ENCODE measurements at places on chromosomes 6 and 20. TPM values are rescaled to one million over a fixed set of nuclear protein-coding genes. Genes with fewer than 3 reads are reported as not detected.

DNA sequence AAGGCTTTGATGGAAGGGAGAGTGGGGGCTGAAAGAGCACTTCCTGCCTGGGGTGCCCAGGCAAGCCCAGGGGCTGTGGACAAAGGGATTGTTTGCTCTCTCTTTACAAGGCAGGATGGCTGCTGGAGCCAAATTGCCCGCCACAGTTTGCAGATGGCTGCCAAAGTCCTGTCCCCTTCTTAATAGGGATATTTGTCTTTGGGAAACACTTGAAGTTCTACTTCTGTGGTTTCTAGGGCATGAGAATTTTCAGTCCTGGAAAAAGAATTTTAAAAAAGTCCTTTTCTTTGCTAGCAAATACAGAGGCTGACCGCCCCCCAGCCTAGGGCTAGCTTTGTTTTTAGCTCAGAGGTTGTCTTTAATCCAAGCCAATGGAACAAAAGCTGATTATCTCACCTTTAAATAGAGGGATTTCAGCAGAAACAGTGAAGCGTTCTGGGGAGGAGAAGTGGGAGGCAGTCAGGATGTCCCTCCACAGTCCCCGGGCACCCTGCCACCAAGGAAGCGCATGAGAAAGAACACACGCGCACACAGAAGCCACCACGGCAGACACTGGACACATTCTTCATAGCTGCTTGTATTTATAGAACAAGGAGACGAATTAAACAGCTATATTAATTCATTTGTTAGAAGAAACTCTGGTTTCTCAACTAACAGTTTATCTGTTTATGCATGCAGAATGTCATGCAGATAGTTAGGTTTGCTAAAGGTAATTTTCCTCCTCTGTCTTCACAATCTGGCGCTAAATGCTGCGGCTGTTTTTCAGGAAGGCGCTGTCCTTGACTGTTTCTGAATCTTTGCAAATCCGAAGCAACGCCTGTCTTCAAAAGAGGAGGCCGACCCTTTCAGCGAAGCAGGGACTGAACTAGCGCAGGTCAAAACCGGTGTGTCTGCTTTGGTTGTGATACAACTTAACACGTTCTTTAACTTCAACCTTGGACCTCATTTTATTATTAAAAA lies 736.9 kb downstream of the QKI start:
- DNase-seq: no peak

DNA sequence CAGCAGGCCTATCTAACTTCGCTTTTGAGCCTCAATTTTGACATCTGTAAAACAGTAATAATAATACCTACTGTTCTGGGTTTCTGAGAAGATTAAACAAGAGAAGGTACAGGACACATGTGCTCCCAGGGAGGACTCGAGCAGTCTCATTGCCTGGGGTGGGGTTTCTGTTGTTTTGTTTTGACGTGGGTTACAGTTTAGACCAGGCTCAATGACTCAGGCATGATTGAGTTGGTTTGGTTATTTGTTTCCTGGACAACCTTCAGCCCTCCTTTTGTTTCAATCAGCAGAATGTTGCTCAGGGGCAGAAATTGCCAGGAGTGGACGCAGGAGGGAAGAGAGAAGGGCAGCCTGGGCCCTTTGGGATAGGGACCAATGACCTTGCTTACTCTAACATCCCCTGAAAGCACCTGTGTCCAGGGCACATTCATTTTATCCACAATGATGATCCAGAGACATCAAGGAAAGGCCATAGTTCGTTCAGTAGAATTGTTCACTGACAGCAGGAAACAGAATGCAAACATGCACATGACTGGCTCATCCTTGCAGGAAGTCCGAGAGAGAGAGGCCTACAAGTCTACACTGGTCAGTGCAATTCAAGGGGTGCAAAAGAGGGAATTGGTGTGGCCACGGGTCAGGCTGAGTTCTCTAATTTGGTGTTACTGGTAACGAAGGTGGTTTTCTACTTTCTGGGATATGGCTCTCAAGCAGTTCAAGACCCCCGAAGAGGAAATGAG lies 74.5 kb upstream of the MRPS10 start:
- no peak for DNase-seq

- DNase-seq: peak; percentile 72
These were observed 4.1 kb downstream of the TTBK1 start for GRCh38 chr6:43247114-43247999.

DNA sequence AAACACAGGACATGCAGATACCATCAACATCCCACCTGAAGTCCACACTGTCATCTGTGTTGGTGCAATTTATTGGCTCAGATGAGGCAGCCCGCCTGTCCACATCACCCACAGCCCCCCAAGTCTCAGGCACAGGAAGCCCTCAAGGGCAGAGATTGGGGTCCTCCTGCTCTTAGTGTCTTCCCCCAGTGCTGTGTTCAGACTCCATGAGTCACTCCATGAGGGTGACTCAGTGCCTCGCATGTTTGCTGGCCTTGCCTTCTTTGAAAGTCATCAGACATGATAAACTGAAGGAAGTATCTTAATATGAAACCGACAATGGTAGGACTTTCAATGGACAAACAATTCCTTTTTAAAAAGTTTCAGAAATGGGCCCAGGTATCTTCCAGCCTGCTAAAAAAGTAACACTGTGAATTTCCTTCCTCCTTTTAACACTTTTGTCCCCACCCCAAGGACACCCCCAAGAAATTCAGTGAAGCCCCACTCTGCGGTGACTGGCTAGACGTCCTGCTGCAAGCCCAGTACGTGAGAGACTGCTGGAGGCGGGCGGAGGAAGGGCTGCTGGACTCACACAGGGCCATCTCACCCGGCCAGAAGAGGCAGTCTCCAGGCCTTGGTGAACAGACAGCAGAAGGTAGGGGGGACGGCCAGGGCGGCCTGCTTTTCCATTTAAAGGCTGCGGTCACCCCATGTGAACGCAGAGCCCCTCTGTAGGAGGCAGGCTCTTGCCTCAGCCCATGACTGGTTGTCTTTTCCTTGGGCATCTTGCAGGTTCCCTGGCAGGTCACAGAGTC lies 43.0 kb upstream of the KCNK16 start:
- DNase-seq: no peak

DNA sequence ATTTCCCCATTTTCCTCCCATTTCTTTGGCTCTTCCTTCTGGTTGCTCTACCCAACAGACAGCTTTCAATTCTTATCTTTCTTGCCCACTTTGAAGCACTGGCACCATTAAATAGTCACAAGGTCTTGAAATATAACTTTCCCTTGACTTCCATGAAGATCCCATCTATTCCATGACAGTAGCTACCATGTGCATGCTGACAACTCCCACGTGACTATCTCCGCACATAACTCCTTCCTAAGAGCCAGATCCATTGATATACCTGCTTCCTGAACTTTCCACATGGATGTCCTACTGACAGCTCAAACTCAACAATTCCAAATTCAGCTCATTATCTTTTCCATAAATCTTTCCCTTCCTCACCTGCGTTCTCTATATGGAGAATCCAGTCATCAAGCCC lies 101.4 kb downstream of the RIN2 start:
- no peak for DNase-seq

DNA sequence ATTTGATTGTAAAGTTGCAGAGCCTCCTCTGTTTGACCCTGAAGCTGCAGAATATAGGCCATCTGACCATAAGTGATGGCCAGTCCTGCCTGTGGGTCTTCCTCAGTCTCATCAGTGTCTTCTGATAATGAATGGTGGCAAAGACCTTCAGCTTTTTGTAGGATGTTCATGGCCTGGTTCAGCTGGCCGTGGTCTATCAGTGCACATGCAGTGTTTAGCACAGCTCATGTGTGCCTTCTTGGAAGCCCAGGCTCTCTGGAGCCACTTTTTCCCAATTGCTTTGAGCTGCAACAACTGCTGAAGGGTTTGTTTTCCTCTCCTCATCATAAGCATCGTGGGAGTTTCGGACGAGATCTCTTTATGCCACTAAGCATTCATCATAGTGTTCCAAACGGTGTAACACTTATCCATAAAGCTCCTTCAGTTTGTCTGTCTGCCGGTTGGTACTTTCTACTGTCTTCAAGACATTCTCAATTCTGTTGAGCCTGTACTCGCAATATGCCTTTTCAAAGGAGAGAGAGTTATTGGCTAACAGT lies 70.1 kb upstream of the TULP4 start:
- no peak for DNase-seq

DNA sequence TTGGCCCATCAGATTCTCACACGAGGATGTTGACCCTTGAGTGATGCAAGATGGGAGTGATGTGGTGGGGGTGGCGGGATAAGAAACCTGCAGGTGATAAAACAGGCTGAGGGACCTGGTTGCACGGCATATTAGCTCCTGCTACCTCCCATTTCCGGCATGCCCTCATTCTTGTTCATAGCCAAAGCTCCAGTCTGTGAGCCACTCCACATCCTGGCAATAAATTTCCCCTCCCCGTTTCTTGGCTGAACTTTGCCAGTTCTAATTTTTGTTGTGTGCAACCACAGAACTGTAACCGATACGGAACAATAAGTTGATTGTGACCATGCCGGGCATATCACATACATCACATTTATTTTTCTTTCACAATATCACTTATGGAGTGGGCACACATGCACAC lies 41.6 kb upstream of the NFATC2 start:
- no peak for DNase-seq

DNA sequence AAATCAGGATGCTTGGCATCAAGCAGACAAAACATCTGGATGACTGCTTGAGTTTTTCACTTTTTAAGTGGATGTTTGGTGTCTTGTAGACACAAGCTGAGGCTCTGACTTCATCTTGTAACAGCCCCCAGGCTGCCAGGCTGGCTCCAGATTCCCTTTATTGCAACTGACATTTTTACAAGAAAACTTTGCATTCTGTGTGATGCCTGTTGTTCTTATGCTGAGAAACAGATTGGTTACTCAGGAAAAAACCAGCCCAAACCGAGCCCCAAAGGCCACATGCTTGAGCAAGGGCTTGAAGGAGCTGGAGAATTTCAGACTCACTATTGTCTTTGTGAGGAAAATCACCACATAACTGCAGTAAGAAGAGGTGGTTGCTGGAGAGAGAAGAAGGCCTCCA lies 98.4 kb upstream of the PREP start:
- no peak for DNase-seq

- DNase-seq: no peak
These were observed 17.8 kb upstream of the RNF182 start for GRCh38 chr6:13907001-13907350.

DNA sequence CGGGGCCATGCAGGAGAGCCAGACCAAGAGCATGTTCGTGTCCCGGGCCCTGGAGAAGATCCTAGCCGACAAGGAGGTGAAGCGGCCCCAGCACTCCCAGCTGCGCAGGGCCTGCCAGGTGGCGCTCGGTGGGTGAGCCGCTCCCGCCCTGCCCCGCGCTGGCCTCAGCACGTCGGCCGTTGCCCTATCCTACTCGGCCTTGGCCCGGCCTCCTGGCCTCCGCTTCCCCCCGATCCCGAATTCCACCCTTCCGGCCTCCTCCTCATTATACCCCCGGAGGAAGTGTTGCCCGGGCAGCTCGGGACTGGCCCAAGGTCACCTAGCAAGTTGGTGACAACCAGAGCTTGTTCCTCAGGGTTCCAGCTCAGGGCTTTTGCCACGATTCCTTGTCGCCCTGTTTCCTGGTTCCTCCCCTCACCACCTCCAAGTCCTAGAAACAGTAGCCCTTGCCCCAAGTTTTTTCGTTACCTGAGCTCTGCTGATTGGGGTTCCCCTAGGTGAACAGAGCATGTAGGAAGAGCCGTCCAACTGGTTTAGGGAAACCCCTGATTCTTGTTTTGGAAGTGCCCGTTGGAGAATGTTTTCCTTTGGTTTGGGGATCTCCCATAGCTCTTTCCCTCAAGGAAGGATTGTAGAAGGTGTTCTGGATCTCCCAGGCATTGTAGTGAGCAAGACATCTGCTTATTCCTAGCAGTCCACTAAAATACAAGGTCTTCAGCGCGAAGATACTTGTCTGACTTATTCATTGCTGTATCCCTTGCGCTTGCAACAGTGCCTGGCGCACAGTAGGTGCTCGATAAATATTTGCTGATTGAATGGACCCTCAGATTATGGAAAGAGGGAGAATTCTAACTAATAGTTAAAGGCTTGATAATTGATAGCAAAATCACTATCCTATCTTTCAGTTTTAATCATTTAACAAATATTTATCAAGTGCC lies 641 bp downstream of the ARFGEF2 start:
- no peak for DNase-seq

- no peak for DNase-seq
These were observed 45.9 kb upstream of the TAB2 start for GRCh38 chr6:149271348-149272340.

- DNase-seq: no peak
These were observed 166.1 kb upstream of the OPRM1 start for GRCh38 chr6:153872946-153873345.

GRCh38 chr20:445514-446336 lies 16.6 kb downstream of the TBC1D20 start:
- DNase-seq: no peak

DNA sequence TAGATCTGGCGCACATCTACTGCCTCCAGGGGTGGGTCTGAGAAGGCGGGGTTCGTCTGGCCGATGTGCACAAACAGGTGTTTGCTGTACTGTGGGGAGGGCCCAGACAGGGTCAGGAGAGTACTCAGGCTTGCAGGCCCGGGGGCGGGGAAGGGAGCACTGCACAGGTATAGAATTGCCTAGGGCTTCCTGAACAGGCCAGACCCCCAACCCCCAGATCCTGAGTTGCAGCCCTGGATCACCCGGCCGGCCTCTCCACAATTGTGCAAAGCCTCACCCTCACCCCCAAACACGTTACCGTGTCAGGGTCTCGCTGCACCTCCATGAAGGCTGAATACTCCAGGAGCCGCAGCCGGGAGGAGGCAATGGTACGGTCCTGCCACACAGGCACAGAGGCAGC lies 7.8 kb downstream of the RPL10A start:
- no peak for DNase-seq

DNAH8 gene
- 0.24 TPM for total RNA-seq

CST7 gene
- total RNA-seq: not detected

ADGRF1 gene
- total RNA-seq: 4.6 TPM

PKHD1 gene
- total RNA-seq: 1.7 TPM

ARMH2 gene
- not detected for total RNA-seq

PXDC1 gene
- 92.5 TPM for total RNA-seq

BPI gene
- not detected for total RNA-seq

CMTR1 gene
- total RNA-seq: 38.3 TPM

FAXC gene
- total RNA-seq: 5.3 TPM

ZNF451 gene
- total RNA-seq: 154 TPM
